Stimulated activated CD4-positive, alpha-beta T cell treated with anti-CD3 and anti-CD28 coated beads, TNF-alpha, amount 100 ng/mL, for 4 hours (primary cell): ENCODE measurements at places on chromosomes 3 and 15.

DNA sequence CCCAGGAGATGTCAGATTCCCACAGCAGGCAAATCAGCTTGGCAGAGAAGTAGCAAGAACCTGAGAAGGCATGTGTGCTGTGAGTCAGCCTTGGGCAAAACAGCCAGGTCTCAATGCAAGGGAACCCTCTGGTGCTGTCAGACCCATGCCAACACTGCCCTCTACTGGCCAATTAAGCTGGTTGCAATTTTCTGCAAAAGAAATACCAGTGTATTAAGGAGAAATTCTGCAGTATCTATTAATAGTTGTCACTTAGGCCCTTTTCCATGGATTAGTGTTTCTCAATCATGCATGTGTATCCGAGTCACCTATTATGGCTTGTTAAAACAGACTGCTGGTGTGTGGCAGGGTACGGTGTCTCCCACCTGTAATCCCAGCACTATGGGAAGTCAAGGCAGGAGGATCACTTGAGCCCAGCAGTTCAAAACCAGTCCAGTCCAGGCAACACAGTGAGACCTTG lies 26.2 kb downstream of the MAP4 start:
- peak; percentile 19 for DNase-seq

DNA sequence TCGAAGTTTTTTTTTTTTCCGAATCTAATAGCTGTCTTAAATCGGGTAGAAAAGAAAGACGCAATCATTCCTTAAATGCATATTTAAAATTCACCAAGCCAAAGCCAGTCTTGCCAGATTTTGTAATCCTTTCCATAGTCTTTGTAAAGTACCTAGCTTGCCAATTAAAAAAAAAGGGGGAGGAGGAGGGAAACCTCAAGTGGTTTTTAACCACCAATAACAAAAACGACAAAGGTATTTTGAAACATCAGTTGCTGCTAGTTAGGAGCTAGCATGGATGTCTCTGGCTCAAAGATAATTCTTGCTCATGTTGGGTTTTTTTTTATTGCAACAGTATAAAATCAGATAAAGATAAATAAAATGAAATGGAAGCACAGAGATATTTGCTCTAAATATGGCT lies 187.9 kb downstream of the MECOM start:
- no peak for DNase-seq

GRCh38 chr3:143875546-143875945 lies 27.3 kb upstream of the SLC9A9 start:
- no peak for DNase-seq

- no peak for DNase-seq
These were observed 78.7 kb upstream of the SNRK start for GRCh38 chr3:43207628-43208085.

GRCh38 chr15:57133127-57133968 lies 214.9 kb downstream of the TCF12 start:
- DNase-seq: no peak

DNA sequence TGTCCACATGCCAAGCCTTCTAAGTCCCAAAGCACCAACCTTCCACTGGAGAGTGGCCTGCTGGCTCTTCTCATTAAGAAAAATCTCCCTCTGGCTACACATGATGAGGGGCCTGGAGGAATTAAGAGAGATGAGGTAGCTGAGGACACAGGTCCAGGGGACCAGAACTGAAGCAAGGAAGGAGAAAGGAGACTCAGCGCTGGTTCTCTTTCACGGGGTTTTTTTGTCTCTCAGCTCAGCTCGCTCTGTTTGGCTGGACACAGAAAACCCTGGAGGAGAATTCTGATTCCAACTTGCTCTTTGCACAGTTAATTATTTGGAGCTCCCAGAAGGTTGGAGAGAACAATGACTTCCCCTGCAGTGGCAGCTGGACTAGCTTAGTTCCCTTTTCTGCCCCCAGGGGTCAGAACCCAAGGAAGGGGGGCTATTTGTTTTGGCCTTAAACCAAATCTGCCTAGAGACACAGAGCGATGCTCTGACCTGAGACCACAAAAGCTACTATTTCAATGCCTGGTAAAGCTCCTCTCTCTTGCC lies 507.6 kb downstream of the FHIT start:
- no peak for DNase-seq

GRCh38 chr3:86794361-86795065 lies 196.4 kb downstream of the VGLL3 start:
- DNase-seq: no peak

- DNase-seq: peak; percentile 91
These were observed at the start of gene IMPDH2 for GRCh38 chr3:49028673-49029562. Gene IMPDH2, minus strand, starts transcription at chr3:49029398. Its CDS starts 48 bp downstream, at chr3:49029350.

- no peak for DNase-seq
These were observed 17.5 kb upstream of the HACD2 start for GRCh38 chr3:123602325-123602724.

GRCh38 chr3:67739851-67740250 lies 85.4 kb upstream of the SUCLG2 start:
- no peak for DNase-seq

GRCh38 chr3:3340965-3341895 lies 161.7 kb upstream of the CRBN start:
- DNase-seq: no peak

- no peak for DNase-seq
These were observed 21.0 kb downstream of the ZNF80 start for GRCh38 chr3:114216186-114216970.

DNA sequence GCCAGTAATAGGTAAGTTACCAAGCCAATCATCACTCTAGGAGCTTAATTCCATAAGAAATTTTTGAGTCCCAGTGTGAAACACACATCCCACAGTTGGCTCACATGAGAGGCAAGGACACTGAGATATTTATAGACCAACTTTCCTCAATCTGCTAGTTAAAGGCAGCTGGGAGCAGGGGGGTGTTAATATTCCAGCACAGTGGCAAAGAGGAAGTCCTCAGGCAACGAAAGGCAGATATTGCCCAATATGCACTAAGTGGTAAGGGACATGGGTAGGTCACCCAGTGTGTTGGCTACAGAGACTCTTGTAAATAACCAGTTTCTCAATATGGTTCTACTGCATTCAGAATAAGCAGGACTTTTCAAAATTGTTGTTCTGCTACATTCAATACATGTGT lies 61.0 kb downstream of the TOP2B start:
- DNase-seq: no peak

GRCh38 chr3:87175732-87176131 lies 51.4 kb upstream of the CHMP2B start:
- DNase-seq: no peak

DNA sequence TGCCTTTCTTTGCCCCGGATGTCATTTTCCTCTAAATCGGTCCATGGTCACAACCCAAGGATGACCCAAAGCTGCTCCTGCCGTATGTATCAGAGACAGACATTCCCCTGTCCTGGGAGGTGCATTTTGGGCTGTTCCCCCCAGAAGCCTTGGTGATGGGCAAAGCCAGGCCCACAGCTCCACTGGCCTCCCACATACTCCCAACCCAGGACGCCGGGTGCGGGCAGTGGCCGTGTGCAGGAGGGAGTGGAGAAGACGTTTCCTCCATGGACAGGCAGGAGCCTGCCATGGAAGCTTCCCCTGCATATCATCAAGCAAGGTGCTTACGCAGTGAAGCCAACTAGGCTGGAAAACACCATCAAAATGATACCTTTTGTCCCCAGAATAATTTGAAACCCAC lies 175.0 kb downstream of the ATP10A start:
- no peak for DNase-seq

- DNase-seq: no peak
These were observed 115.5 kb downstream of the NFKBIZ start for GRCh38 chr3:101964861-101965260.

DNA sequence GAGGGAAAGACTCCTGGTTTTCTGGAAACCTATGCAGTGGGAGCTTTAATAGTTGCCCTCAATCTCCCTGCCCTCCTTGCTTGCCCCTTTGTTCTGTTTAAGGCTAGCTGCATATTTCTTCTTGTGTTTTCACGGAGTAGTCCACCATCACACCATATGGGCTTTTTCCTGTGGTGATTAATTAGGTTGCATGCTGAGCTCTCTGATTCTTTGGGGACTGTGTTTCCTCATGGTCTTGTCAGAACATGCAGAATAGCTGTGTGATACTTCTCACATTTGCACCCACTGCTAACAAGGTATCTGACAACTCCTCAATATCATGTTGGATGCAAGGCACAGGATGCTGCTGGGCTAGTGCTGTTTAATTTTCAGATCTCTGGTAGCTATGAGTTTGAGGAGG lies 139.6 kb downstream of the PTPRG start:
- DNase-seq: no peak

- DNase-seq: no peak
These were observed 262.0 kb downstream of the CGGBP1 start for GRCh38 chr3:87796843-87797185.
